ENCODE measurements at places on chromosomes 2 and 18.

DNA sequence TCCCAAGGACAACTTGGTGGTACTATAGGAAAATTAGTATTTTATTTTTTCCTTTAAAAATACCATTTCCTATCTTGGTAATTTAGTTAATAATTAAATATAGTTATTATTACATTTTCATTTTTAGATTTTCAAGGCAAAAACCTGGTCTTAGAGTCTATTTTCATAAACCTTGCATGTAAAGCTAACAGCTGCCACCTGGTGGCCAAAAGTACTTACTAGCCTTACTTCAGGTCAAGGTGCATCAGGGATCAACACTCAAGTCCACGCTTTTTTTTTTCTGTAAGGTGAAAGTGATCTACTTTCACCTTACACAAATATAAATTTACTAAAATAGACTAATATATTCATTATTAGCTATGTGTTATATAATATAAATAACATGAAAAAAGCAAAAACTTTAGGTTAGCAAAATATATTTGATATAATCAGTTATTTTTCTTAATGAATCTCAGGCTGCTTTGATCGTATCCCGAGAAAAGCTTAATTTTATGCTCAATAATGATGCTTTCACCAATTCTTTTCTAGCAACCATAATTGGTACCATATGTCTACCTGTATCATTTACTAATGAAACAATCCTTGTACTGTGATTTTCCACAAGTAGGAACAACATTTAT is 62.5 kb downstream of the RELCH start:
- DNase-seq: no peak

DNA sequence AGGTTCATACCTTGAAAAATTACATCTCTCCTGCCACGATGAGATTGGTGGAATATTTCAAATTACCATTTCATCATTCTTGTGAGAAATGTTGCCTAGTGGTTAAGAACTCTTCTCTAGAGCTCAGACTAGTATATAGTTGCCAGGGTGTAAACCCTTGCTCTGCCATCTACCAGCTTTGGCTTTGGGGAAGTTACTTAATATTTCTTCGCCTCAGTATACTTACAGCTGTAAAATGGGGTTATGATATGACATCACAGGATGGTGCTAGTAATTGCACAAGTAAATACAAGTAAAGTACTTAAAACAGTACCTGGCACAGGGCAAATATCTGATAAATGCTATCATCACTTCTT is 1.5 kb downstream of the SPOPL start:
- DNase-seq: no peak

GRCh38 chr2:192030289-192030688 is 164.4 kb downstream of the TMEFF2 start:
- no peak for DNase-seq

DNA sequence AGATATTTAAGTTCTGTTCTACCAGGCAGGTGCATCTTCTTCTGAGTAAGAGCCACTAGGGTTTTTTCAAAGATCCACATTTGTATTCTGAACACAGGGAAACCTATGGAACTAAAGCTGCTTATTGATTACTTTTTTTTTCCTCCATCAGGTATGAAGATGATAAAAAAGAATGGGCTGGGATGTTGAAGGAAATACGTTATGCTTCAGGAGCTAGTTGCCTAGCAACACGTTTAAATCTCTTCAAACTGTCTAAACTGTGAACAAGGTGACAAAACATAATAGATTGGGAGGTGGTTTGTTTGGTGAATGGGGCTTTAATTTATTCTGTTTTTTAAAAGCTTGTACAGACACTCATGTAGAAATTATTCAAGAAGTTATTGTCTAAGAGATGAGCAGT is 15.9 kb downstream of the KLHL41 start:
- DNase-seq: no peak

DNA sequence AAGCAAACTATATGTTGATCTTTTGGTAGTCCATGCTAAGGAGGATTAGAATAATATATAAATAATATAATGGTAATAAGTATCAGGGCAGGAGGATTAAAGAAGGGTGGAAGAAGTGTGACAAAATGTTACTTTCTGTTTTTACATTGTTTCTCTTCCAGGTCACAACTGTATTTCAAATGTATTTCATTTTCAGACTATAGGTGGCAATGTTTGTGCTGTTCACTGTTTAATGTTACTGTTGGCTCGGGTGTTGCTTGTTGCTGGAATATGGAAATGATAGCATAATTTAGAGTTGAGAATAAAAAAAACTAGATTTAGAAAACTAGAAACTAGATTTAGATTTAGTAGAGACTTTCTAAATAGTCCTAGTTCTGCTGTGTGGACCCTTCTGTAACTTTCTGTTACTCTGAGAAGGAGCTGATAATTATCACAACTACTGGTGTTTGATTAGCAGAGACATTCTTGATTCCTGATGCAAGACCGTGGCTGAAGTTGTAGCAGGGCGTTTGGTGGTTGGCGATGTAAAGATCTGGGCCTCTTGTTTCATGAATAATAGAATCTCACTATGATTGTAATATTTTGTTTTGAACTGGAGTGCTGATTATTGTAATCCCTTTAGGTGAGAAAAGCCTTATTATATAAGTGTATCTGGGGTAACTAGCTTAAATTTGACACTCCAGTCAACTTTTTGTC is 7.9 kb downstream of the NEDD4L start:
- DNase-seq: peak; percentile 24

DNA sequence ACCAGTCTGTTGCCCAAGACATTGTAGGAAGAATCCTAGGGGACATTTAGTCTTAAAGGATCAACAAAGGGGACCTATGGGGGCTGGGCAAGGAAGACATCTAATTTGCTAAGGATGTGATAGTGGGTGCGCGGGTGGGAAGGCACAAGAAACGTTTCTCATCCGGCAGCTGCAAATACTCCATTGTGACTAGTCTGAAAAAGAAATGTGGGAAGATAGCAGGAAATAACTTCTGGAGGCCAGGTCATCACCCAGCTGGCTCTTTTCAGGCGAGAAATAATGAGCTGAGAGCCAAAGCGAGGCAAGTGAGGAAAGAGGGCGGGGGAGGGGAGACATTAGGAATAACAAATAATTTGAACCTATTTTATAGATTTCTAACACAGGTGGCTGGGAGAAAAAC is 70.3 kb upstream of the NCK2 start:
- DNase-seq: no peak

GRCh38 chr2:135590619-135591260 is 59.5 kb downstream of the R3HDM1 start:
- DNase-seq: no peak

- no peak for DNase-seq
Measured at GRCh38 chr18:58058720-58059119, 14.7 kb downstream of the NEDD4L start.

GRCh38 chr2:188415754-188416083 is 124.0 kb downstream of the GULP1 start:
- no peak for DNase-seq

DNA sequence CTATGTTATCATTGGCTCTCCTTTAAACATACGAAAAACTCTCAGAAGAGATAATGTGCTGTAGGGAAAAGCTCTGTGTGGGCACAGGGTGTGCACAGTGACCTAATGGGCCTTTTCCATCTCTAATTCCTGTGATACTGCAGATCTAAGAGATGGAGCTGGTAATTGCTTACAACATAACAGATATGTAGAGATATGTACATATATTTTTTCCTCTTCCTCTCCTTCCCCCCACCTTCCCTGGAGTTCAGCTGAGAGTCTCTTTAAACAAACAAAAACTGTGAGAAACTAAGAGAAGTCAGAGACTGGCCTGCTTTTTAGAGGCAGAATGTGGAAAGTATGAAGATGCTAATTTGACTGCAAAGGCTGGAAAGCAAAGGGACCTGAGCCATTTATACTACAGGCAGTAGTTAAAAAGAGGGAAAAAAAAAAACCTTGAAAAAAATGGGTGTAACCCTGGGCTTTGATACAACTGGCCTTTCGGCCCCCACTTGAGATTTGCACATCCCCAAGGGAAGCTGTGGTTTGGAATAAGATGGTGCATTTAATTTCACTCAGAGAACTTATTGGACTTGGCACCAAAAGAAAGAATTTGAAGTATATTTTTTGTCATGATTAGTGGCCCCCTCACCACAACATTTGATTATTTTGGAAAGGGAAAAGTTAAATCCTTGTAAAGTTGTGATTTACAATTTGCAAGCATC is 502.2 kb upstream of the ZEB2 start:
- no peak for DNase-seq

- DNase-seq: no peak
Measured at GRCh38 chr2:128573116-128573515, 254.4 kb upstream of the HS6ST1 start.

- no peak for DNase-seq
Measured at GRCh38 chr18:12422936-12423335, 15.2 kb downstream of the PRELID3A start.

GRCh38 chr2:224999754-225000153 is 42.5 kb downstream of the DOCK10 start:
- DNase-seq: no peak

- no peak for DNase-seq
Measured at GRCh38 chr2:55721596-55722215, 28.1 kb upstream of the PNPT1 start.

GRCh38 chr2:6212491-6212890 is 520.3 kb downstream of the SOX11 start:
- no peak for DNase-seq

DNA sequence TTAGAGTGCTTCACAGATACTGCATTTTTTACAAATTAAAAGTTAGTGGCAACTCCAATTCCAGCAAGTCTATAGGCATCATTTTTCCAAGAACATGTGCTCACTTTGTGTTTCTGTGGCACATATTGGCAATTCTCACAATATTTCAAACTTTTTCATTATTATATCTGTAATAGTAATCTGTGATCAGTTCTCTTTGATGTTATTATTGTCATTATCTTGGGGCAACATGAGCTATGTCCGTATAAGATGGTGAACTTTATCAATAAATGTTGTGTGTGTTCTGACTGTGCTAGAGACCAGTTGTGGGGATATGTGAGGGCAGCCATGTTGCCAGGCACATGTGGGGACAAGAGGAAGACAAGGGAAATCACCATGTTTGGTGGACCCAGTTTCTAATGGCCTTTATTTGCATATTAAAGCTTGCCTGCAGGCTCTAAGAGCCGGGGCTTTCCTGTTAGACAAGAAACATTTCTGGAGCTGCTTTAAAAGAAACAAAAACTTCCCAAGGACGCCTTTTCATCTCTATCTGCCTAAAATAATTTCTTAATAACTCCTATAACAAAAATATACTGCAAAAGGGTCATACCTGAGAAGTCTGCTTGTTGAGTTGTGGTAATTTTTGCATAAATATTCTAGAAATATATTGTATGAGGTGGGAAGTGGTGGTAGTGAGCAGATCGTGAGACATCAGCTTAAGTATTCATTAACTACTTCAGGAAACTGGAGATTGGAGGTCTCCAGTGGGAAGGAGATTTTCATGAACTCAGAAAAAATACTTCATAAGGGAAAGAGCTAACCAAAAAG is 37.2 kb downstream of the KYNU start:
- no peak for DNase-seq

DNA sequence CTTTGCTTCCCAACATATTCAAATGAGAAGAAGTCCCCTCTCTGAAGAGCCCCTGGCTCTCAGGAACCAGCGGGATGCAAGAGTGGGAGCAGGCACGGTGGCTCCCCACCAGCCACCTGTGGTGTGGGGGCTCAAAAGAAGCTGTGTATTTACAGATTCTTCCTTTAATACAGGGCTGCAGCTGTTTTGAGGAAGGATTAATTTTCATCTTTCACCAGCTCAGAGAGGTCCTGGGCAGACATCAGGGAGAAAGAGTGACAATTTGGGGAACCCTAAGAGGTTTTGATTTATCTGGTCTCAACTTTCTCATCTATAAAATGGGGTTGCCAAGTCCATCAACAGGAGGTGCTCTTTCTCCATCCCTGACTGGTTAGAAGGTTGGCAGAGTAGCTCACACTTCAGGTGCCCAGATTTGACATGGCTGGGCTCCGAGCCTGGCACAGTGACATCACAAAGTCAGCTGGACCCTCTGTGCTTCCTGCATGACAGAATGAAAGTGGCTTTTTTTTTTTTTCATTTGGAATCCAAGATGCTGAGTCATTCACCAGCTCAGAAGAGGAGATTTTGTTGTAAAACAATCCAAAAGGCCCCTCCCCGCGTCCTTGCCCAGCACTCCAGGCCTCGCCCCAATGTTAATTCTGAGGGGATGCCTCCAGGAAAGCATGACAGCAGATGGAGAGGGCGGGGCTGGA is 15.5 kb upstream of the SIX2 start:
- DNase-seq: peak; percentile 41

- no peak for DNase-seq
Measured at GRCh38 chr18:32576296-32576916, 105.7 kb upstream of the GAREM1 start.

- DNase-seq: no peak
Measured at GRCh38 chr2:192277494-192278109, 82.9 kb upstream of the TMEFF2 start.

DNA sequence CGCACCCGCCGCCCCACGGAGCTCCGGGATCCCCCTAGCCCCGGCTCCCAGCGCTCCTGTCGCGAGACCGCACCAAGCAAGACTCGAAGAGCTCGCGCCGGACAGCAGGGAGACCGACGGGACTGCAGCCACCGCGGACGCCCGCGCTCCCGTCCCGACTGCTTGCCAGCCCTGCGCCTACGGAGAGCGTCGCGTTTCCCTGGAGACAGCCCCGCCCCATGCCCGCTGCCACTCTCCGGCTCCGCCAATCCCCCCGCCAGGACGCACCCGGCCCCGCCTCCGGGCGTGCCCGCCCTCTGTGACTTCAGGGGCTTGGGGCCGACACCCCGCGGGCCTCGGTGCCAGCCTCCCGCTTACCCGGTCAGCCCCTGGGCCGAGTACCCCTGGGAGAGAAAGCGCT is at the start of gene ANKMY1:
ANKMY1 (minus strand) TSS at position 181 of the 400 bp plus-strand sequence. CDS start 653 bp downstream, outside the sequence.
- peak; percentile 78 for DNase-seq

GRCh38 chr2:46308081-46308480 is 10.9 kb downstream of the EPAS1 start:
- no peak for DNase-seq

GRCh38 chr2:7665880-7666279 is 748.7 kb downstream of the RNF144A start:
- DNase-seq: no peak

DNA sequence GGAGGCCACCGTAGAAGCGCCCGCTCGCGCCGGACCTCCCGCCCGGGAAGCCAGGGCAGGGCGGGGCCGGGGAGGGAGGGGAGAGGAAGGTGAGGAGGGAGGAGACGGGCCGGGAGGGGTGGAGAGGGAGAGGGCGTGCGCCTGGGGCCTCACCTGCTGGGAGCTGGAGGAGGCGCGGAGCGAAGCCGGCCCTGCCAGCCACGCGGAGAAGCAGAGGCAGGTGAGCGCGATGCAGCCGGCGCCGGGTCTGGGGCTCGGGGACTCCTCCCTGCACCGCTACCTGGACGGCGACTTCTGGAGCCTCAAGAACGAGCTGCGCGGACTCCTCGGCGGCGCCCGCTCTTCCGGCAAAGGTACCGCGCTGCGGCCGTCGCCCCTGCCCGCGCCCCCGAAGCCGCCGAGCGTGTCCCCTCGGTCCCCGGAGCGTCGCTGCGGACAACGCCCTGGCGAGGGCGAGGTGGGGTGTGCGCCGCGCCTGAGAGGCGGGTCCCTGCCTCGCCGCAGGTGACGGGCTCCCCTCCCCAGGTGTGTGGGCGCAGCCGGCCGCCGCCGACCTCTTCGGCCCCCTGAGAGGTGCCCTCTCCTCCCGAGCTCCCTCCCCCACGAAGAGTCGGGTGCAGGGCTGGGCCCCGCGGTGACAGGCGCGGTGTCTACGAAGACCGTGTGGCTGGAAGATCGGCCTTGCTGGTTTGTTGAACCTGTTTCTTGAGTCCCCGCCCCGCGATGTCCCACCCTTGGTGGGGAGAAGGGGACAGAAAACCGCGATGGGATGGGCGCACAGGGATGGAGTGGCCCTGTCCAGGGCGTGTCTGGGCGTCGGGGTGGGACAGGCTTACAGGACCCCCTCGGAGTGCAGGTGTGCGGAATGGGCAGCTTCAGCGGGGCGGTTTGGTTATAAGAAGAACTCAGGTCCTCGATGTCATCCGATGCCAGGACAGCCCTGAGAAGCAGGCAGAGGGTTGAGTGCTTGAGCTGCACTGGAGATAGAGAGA is at the start of gene ACOXL:
ACOXL (plus strand) TSS at position 152 of the 992 bp plus-strand sequence. CDS start 35,817 bp downstream, outside the sequence.
- DNase-seq: no peak
